ENCODE measurements at places on chromosomes 11 and 22. TPM values are rescaled to one million over a fixed set of nuclear protein-coding genes. Genes with fewer than 3 reads are reported as not detected.
A peak's percentile ranks its signal among the peaks of the same experiment; 100 is the strongest.

UBQLNL gene
- 0.60 TPM for total RNA-seq

GRCh38 chr11:60158636-60159035 lies 24.2 kb downstream of the MS4A6A start:
- H3K36me3 ChIP-seq: no peaks in the 10 kb centered on the region
- H3K27ac ChIP-seq: no peak overlapping the region
- peaks cover 5% of the 10 kb centered on the region for H3K27me3 ChIP-seq
- H3K4me1 ChIP-seq: peaks cover 4% of the 10 kb centered on the region

DNA sequence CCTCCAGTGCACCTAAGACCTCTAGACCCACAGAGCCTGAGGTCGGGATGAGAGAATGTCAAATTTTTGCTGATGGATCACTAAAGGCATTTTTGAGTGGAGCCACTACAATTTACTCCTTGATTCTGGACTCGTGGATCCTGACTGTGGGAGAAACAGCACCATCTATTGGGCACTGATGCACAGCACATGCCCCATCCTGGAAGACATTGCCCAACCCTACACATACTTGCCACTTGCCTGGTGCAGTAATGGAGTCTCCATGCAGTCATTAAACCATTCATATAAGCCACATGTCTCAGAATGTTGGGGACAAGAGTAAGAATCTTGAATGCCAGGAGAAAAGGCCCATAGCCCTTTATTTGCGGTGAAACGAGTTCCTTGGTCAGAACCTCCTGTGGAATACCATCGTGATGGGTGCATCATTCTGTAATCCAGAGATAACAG lies 103.9 kb downstream of the GGTLC2 start:
- H3K36me3 ChIP-seq: no peaks in the 10 kb centered on the region
- peaks cover 8% of the 10 kb centered on the region for H3K27me3 ChIP-seq
- DNase-seq: no peak
- H3K27ac ChIP-seq: no peak overlapping the region
- H3K4me1 ChIP-seq: peaks cover 4% of the 10 kb centered on the region

DNA sequence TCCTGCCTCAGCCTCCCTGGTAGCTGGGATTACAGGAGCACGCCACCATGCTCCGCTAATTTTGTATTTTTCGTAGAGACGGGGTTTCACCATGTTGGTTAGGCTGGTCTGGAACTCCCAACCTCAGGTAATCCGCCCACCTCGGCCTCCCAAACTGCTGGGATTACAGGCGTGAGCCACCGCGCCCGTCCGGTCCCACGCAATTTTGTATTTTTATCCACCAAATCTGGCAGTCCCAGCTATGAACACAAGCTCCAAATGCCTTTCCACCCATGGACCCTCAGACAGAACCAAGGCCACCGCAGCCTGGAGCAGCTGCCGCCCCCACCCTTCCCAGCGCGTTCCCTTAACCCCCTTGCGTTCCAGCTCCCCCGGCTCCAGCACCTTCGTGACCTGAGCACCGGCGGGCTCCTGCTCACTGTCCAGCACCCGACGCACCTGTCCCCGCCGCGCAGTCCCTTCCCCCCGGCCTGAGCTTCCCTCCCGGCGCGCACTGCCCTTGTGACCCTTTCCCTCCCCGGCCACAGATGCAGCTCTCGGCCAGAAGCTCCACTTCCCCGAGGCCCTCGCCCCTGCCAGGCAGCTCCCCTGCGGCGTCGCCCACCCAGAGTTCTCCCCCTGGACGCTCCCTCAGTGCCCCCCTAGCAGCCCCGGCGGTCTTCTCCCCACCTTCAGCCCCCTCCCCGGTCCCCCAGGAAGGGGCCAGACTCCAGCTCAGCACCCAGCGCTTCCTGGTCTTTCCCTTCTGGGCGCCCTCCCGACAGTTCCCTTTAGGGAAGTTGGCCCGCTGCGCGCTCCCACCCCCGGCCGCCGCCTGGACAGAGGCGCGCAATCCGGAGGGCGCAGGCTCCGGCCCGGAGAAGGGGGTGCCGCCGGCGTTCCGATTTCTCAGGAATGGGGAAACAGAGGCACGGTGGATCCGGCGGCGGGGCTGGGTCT lies 5.6 kb upstream of the ZBED4 start:
- H3K27me3 ChIP-seq: peaks cover 54% of the 10 kb centered on the region
- no peak overlapping the region for H3K27ac ChIP-seq
- H3K4me3 ChIP-seq: peak overlapping the region; percentile 51
- DNase-seq: no peak

DNA sequence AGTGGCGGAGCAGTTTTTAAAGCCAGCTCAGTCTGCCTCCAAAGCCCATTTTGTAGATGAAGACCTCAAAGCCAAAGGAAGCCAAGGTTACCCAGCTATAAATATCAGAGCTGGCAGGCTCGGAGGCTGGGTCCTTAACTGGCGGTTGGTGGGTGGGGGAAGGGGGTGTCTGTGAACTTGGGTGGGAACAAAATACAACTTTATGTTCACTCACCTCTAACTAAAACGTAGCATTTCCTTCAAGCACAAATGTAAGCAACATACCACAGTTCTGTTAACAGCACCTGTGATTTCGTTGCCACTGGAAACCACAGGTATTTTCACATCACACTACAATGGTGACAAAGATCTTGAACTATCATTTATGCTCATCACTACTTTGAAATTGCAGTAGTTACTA lies 99.7 kb upstream of the SYT13 start:
- no peak overlapping the region for H3K27ac ChIP-seq
- peaks cover 25% of the 10 kb centered on the region for H3K27me3 ChIP-seq
- no peaks in the 10 kb centered on the region for H3K36me3 ChIP-seq
- DNase-seq: no peak

DNA sequence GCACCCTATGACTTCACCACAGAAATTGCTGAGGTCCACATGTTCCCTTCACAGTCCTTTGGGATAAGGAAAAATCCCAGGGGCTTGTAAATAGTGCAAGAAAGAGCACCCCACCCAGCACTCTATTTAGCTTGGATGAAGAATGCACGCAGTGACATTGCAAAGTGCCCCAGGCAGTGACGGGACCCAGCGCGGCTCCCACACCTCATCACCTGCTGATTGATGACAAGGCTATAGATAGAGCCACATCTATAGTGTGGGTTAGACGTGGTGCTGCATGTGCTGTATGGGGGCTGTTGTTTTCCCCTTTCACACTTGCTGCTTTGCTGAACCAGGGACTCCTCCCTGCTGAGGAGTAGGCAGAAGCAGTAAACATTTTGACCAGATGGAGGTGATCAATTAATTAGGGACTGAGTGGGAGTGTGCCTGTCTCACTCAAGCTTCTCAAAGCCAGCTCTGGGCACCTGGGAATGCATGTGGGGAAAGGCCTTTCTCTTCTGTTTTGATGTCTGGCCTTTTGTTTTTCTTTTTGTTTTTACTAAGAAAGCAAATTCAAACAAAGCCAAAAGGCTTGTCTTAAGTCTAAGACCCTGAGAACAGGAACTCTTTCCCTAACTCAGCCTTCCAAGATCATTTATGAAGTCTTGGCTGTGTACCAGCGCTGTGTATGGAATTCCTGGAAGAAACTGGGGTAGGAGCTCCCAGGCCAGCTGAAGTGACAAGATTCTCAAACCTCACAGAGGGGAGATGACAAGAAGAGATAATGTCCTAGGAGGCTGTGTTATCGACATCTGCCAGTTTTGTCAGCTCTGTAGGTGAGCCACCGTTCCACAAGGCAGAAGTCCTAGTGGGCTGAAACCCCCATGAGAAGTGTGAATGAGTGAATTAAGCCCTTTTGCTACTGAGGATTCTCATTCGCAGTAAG lies 219.7 kb downstream of the BARX2 start:
- H3K36me3 ChIP-seq: no peaks in the 10 kb centered on the region
- no peak for DNase-seq
- H3K27me3 ChIP-seq: peaks cover 2% of the 10 kb centered on the region
- H3K27ac ChIP-seq: no peak overlapping the region
- H3K4me3 ChIP-seq: no peak overlapping the region

DNA sequence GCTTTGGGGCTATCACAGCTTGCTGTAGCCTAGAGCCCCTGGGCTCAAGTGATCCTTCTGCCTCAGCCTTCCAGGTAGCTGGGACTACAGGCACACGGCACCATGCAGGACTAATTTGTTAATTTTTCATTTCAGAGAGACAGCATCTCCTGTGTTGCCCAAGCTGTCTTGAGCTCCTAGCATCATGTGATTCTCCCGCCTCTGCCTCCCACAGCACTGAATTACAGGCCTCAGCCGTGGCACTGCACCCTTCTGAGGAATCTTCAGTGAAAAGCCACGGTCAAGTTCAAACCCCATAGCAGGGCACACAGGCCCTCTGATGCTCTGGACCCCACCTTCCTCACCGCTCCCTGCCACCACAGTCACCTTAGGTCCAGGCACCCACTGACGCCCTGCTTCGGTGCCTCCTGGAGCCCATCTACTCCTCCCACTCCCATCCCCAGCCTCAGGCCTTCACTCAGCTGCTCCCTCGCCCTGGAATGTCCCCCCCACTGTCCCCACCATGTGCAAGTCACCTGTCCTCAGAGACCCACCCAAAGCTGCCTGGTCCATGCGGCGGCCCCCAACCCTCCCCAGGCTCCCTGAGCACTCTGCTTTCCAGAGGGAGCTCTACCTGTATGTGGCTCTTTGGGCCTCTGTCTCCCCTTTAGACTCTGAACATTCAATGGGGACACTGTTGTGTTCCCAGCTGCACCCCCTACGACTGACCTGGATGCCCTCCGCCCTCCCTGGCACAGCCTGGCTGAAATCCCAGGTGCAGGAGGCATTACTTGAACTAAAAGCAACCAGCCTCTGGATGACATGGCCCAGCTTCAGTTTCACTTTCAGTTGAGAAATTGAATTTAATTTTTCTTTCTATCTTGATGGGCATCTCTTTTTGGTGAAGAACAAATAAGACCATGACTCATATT lies 1.6 kb downstream of the APOL2 start:
- no peak for DNase-seq
- H3K27me3 ChIP-seq: peaks cover 4% of the 10 kb centered on the region
- H3K4me3 ChIP-seq: peak overlapping the region; percentile 88
- H3K36me3 ChIP-seq: peaks cover 44% of the 10 kb centered on the region
- H3K27ac ChIP-seq: peak overlapping the region; percentile 88

ABCC8 gene
- not detected for total RNA-seq

GRCh38 chr11:77510851-77511250 lies 37.0 kb upstream of the PAK1 start:
- no peak overlapping the region for H3K4me3 ChIP-seq
- peaks cover 3% of the 10 kb centered on the region for H3K4me1 ChIP-seq
- no peak for DNase-seq

TNNI2 gene
- not detected for total RNA-seq

CTSF gene
- 13.5 TPM for total RNA-seq

GRCh38 chr22:20859615-20860014 lies 808 bp downstream of the SNAP29 start:
- DNase-seq: no peak
- peak overlapping the region; percentile 75 for H3K27ac ChIP-seq
- peaks cover 29% of the 10 kb centered on the region for H3K4me1 ChIP-seq
- peaks cover 16% of the 10 kb centered on the region for H3K36me3 ChIP-seq
- H3K27me3 ChIP-seq: no peaks in the 10 kb centered on the region
- peak overlapping the region; percentile 85 for H3K4me3 ChIP-seq

DNA sequence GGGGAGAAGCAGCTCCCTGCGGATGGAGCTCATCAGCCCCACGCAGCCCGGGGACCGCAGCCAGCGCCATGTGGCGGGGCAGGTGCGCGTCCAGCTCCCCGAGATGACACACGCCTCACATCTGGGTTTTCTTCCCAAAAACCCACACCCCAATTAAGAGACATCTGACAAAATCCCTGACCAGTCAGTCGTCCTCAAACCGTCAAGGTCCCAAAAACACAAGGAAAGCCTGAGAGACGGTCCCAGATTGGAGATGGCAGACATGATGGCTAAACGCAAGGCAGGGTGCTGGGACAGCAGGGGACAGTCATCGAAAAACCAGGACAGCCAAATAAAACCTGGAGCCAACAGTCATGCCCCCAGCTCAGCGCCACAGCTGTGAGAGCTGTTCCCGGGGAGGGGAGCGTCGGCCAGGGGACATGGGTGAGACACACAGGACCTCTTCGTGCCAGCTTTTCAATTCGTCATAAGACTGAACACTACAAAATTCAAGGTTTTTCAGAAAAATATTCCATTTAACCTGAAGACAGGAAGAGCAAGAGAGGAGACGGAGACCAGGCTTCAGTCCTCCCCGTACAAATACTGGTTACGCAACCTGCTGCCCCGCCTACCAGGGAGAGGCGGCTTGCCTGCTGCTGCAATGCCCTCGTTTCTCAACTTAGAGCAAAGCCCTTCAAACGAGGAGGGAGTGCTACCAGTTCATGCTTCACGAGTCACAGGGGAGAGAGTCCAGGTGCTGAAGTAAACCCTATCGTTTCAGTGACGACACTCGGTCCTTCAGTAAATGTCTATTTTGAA lies 10.5 kb downstream of the TOLLIP start:
- no peak overlapping the region for H3K4me3 ChIP-seq
- H3K36me3 ChIP-seq: no peaks in the 10 kb centered on the region
- no peak overlapping the region for H3K27ac ChIP-seq

ARAP1 gene
- total RNA-seq: 129 TPM

- no peak for DNase-seq
- no peak overlapping the region for H3K27ac ChIP-seq
- H3K4me1 ChIP-seq: peaks cover 12% of the 10 kb centered on the region
- no peaks in the 10 kb centered on the region for H3K27me3 ChIP-seq
- H3K4me3 ChIP-seq: no peak overlapping the region
Observed at GRCh38 chr22:49660321-49660720, 167.4 kb downstream of the BRD1 start.

DNA sequence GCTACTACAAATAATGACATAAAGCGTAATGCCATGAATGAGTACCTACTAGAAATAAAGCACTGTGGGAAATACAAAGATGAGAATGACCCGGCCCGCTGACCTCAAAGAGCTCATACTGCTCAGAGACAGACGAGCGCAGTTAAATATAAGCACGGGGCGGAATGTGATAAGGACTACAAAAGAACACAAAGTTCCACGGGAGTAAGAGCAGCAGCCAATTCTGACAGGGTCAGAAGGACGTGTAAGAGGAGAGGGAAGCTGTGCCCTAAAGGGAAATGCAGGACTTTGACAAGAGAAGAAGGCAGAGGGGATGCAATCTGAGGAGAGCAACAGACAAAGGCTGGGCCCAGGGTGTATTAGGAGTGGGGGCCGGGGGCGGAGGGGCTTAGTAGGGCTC lies 314.6 kb downstream of the LARGE1 start:
- no peaks in the 10 kb centered on the region for H3K36me3 ChIP-seq
- H3K4me1 ChIP-seq: no peaks in the 10 kb centered on the region
- no peak overlapping the region for H3K27ac ChIP-seq
- DNase-seq: no peak
- H3K4me3 ChIP-seq: no peak overlapping the region
- no peaks in the 10 kb centered on the region for H3K27me3 ChIP-seq

All from activated naive CD8-positive, alpha-beta T cell treated with anti-CD3 and anti-CD28 coated beads, Interleukin-2, amount 10 ng/mL, durations not matched to agents 7 days and 5 days (primary cell).